ENCODE measurements at places on chromosomes 3 and 15.

DNA sequence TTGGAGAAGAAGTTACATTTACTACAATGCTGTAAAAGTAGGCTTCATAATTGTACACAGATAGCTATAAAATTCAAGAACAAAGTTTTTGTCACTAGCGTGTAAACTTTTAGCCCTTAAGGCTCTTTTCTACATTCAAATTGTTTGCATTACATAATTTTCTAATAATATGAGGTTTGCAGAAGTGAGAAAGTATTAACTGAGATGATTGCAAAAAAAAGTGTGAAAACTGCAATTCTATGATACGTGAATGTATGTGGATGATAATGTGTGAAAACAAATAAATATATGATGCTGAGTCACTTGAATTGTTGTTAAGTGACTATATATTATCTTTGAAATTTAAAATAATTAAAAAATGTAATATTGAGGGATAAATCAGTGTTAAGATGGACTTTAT, 557.5 kb downstream of the NAALADL2 start:
- no peak for DNase-seq

DNA sequence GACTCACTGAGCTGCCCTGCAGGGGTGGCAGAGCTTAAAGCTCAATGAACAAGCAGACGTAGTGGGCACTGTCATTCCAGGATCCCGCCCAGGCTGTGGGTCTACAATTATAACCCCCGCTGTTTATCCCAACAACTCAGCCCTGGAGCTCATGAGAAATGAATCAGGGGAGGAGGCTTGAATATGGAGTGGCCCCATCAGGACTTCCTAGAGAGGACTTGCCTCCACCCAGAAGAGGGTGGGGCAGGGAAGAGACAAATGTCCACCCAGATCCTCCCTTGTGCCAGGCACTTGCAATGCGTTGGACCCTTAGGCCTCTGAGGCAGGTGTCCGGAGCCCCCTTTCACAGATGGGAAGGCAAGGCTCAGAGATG, 33.0 kb downstream of the SLC6A20 start:
- DNase-seq = no peak

DNA sequence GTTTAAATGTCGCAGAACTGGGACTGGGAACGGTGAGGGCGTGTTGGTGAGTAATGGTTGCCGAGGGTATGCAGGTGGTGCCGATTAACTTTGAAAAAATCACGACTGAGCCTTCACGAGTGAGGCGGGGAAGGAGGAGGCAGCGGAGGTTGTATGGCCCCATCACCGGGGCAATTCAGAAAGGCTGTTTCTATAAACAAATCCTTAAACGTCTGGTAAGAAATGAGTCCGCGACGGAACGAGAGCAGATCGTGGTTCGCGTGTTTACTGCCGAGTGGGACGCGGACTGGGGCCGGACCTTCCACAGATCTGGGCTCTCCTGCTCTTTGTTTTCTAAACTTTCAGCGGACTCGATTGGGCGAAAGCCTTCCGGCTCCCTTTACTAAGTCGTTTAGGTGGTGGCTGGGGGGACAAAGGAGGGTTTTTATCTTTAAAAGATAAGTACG, 2.7 kb downstream of the IGF1R start:
- peak; percentile 36 for DNase-seq

- no peak for DNase-seq
Measured at GRCh38 chr3:193974671-193975535, 161.0 kb upstream of the HES1 start.

Measured in spinal cord (tissue), 10 donors.